DMS 273 treated with DMSO at 0.1 percent for 48 hours (cell line): ENCODE measurements at places on chromosomes 4 and X.

- DNase-seq: peak; percentile 33
Observed at GRCh38 chr4:94536049-94536448, 84.3 kb downstream of the PDLIM5 start.

DNA sequence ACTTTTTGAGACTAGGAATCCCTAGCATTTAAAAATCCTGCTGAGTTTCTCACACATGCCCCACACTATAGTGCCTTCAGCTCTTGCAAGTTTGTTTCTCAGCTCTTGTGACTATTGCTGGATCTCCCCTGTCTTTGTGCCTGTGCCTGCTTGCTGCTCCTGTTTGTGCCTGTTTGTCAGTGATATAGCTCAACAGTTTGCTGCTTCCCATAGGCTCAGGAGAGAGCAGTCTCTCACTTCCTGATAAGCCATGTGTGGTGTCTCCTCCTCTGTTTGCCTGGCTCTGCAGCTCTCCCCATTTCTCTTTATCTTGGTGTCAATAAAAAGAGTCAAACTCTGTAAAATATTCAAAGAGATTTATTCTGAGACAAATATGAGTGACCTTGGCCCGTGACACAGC is 259.8 kb upstream of the CLNK start:
- no peak for DNase-seq

DNA sequence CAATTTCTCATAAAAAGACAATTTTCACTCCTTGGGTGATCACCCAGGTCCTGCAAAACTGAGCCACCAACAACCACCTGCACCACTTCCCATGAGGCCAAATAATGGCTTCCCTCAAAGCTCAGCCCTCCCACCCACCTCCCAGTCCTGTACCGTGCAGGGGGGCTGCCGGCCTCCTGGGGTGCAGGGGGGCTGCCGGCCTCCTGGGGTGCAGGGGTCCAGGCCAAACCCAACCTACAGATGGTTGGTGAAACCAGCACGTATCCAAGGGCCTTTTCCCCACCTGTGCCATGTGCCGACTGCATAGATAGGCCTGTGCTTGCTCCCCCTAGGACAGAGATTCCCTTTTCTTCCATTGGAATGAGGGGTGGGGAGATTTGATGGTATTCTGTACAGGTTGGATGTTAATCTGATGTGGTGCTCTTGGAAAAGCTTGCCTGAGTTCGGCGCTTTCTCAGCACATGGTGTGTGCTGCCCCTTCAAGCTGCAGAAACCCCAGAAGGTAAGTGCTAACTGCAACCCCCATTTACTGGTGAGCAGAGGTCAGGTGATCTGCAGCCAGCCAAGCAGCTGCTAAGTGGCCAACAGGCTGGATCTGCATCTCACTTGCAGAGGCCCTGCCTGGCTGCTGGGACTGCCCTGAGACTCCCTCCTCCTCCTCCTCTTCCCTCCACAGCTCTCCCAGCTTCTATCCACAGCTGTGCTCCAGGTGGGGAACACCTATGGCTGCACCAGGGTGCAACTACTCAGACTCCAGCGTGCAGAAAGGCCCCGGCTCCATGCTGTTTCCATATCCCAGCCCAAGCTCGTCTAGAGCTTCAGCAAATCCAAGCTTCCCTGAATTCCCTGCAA is 38.8 kb downstream of the FRG1 start:
- no peak for DNase-seq

- no peak for DNase-seq
Observed at GRCh38 chr4:63036159-63036866, 1372.9 kb downstream of the TECRL start.

DNA sequence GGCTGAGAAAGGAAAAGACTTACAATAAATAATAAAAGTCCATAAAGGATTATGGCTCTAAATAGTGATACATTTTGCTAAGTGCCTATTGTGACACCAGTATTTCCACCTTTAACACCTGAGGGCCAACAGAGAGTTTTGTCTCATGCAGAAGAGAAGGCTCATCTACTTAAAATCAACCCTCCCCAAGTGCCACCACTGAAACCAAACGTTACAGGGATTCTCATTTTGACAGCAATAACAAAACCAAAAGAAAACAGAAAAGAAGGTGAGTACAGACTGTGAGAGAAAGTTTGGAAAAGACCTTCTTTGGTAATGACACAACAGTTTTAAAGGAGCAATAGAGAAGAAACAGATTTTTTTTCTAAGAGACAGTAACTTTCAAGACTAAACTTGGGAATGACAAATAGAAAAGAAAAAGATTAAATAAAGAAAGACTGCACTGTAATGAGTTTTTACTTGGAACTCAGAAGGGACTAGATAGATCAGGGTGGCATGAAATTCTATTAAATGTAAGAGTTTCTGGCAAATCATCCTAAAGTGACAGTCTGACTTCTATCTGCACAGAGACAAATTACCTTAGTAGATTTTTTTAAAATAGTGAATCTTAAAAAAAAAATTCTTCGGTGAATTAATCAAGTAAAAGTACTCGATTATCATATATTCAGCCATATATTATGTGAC is 109.7 kb downstream of the ZNF827 start:
- DNase-seq: no peak

DNA sequence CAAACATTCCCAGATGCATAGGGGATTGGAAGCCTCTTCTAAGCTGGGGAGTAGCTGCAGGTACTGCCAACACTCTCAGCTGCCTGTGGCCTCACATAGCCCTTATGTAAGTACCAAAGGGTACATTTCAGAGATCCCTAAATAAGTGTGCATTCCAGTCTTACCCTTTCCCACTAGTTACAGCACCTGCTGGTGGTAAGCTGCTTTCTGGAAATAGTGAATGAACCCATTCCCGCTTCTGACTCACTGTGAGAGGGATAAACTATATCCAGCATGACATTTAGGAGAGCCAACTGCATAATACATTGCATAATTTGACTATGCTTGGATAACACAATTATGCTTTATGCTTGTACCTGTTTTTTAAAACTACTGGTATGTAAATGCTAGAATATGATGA is 149.0 kb downstream of the FAM13A start:
- no peak for DNase-seq

- DNase-seq: no peak
Observed at GRCh38 chrX:123518791-123519190, 214.1 kb downstream of the THOC2 start.

- DNase-seq: peak; percentile 80
Observed at GRCh38 chr4:64341711-64342110, 67.5 kb downstream of the TECRL start.

DNA sequence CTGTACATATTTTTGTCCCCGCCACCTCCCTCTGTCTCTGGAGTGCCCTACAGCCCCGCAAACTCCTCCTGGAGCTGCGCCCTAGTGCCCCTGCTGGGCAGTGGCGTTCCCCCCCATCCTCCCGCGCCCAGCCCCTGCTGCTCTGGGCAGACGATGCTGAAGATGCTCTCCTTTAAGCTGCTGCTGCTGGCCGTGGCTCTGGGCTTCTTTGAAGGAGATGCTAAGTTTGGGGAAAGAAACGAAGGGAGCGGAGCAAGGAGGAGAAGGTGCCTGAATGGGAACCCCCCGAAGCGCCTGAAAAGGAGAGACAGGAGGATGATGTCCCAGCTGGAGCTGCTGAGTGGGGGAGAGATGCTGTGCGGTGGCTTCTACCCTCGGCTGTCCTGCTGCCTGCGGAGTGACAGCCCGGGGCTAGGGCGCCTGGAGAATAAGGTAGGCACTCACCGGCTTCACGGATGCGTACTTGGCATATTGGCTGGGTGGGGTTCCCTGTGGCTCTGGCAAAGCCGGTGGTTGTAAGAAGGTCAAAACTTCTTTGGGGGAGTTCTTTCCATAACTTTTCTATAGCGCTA is 653 bp downstream of the HHIP start:
- DNase-seq: no peak

DNA sequence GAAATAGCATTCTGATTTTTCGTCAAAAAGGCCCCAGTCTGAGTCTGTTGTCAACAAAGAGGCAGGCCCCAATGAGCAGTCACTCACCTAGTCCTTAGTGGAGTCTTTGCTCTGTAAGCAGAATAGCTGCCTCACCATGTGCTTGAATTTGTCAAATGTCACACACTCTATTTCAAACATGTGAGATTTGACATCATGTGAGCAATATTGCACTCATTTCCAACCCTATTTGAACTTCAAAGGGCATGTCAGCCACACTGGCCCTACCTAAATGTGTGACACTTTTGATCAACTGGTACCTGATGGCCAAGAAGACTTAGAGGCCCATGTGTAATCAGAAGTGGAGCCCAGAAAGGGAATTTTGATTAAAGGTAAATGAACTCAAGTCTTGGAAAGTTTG is 59.4 kb upstream of the PLAC1 start:
- no peak for DNase-seq

- DNase-seq: no peak
Observed at GRCh38 chr4:152713951-152714705, 34.3 kb upstream of the TMEM154 start.

DNA sequence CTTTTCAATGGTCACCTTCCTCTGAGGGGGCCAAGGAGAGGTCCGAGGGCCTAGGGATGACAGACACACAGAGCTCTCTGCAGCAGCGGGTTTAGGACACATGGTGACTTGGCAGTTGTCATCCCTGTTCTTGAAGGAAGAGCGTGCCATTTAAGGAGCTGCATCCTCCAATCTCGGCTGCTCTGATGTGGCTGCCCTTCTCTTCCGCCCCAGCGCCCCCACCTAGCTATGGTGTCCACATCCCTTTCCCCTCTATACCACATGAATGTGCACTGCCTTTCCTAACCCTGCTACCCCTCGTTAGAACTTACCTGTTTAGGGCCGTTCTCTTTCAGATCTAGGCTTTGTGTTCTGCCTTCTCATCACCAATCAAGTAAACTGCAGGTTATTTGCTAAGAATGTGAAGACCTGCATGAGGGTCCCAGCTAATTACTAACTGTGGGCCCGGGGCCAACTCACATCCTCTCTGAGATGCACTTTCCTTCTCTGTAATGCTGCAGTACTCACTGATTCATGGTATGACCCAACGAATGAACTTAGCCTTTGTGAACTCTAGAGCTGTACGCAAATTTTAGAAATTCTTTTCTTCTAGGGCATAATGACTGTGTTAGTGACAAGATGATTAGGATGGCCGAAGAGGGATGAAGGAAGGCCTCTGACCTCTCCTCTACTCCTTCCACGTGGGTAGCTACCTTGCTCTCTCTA is 38.2 kb downstream of the CHST7 start:
- no peak for DNase-seq

GRCh38 chrX:16212024-16212423 is 44.7 kb downstream of the MAGEB17 start:
- DNase-seq: no peak
